COLO829 (cell line): ENCODE measurements at places on chromosomes 7 and 10.

DNA sequence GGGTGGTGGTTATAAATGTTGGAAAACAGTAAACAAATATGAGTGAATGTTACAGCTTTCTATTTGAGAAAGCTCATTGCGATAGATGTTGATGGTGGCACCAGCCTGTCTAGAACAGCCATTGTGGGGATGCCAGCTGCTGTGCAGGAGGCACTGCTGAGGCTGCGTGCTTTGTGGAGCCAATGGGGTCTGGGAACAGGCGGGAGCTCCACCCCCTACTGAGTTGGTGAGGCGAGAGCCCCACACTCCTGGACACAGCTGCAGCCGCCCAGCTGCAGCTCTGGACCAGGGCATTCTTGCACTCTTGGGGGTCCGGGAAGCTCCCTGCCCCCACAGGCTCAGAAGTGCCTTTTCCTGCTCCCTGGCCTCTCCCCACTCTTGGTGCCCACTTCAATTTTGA lies 1147.1 kb upstream of the LRRTM3 start:
- DNase-seq = no peak

DNA sequence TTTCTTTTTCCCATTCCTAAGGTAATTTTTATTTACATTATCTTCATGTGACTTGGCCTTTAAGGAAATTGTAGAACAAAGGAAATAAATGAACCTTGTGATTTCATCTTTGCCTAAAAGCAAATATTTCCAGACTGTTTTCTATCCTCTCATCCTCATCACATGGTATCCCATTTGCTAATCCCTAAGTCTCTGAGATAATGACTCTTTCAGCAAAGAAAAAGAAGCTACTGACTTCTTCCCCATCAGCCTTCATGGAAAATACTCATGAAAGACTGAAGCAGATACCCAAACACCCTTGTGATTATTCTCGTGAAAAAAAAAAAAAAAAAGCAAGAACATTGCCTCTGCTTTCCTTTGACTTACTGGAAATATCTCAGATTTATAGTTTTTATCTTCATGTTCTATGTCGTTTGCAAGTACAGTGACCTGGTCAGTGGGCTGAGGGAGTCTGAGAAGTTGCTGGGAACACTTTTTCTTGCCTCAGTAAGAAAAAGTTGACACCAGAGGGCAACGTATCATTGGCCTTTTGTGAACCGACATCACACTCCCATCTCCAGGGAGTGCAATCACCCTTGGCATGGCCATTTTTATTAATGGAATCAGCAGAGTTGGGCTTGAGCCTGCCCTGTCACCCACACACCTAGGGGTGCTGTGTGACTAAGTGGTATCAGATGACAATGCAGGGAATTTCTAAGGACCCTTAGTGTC lies 246.0 kb upstream of the KMT2E start:
- peak; percentile 88 for DNase-seq

DNA sequence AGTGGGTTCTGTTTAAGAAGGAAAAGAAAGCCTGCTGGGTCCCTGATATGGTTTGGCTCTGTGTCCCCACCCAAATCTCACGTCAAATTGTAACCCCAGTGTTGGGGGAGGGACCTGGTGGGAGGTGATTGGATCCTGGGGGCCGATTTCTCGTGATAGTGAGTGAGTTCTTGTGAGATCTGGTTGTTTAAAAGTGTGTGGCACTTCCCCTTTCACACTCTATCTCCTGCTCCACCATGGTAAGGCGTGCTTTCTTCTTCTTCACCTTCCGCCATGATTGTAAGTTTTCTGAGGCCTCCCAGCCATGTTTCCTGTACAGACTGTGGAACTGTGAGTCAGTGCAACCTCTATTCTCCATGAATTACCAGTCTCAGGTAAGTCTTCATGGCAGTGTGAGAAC lies 42.6 kb downstream of the INPP5A start:
- DNase-seq = no peak

GRCh38 chr7:1694611-1695511 lies 24.8 kb downstream of the ELFN1 start:
- no peak for DNase-seq

- no peak for DNase-seq
Observed at GRCh38 chr10:122363722-122364463, 10.6 kb upstream of the PLEKHA1 start.

DNA sequence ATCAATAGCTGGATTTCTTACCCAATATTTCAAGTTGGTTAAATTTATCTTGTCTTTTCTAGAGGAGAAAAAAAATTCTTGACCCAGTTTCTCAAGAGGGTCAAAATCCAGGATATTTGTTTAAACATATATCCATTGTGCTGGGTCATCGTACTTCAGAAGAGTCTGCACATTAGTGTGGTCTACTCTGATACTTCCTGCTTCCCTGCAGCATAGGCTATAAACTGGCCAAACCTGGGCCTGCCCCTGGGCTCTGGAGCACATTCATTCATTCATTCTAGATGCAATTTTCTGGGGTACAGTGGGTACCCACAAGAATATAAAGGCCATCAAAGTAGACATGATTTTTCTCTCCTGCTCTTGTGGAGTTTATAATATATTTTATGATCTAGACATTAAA lies 142.1 kb upstream of the WNT16 start:
- DNase-seq = no peak

DNA sequence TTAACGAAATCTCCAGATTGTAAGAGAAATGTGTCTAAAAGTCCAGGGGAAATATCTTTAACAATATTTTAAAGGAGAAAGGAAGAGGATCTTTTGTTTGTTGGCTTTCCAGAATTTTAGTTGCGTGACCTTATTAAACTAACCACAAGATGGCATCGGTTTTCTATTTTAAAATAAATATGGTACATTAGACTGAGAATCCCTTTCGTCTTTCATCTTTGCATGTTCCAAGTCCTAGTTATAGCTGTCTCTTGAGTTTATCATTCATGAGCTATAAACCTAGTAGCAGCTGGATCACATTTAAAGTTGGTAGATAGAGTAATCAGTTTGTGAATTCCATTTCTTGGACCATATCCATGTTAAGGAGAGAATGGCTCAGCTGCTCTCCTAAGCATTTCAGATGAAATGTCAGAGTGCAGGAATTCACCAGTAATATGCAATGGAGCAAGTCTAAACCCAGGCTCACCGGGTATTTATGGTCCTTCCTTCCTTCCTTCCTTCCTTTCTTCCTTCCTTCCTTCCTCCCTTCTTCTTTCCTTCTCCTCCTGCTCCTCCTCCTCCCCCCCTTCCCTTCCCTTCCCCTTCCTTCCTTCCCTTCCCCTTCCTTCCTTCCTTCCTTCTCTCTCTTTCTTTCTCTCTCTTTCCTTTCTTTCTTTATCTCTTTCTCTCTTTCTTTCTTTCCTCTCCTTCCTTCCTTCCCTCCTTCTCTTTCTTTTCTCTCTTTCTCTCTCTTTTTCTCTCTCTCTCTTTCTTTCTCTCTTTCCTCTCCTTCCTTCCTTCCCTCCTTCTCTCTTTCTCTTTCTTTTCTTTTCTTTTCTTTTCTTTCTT lies 57.8 kb upstream of the RAB18 start:
- DNase-seq = peak; percentile 40

DNA sequence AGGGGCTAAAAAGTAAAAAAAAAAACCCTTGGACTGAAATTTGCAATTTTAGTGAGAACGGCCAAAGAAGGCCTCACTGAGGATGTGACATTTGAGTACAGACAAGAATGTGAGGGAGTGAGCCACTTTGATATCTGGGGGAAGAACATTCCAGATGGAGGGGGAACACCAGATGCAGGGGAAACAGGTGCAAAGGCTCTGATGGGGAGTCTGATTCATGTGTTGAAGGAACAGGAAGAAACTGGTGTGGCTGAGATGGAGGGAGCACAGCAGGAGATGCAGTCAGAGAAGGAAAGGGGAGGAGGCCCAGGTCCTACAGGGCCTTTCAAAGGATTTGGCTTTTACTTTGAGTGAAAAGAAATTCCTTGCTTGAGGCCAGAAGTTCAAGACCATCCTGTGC lies 615.7 kb upstream of the NRP1 start:
- no peak for DNase-seq

DNA sequence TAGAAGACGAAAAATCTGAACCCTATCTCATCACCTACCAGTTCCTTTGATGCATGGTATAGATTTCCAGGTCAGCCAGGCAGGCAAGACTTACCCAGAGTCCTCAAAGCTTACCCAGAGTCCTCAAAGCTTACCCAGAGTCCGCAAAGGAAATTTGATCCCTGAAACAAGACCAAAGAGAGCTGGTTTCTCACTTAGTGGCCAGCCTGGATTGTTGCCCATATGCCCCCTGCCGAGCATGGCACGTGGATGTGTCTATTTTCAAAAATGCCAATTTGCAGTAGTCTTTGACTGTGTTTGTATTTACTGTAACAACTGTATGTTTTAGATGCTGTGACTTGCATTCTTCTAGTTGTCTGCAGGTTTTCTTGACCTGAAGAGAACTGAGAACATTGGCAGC lies 120.2 kb upstream of the STARD3NL start:
- DNase-seq = no peak

DNA sequence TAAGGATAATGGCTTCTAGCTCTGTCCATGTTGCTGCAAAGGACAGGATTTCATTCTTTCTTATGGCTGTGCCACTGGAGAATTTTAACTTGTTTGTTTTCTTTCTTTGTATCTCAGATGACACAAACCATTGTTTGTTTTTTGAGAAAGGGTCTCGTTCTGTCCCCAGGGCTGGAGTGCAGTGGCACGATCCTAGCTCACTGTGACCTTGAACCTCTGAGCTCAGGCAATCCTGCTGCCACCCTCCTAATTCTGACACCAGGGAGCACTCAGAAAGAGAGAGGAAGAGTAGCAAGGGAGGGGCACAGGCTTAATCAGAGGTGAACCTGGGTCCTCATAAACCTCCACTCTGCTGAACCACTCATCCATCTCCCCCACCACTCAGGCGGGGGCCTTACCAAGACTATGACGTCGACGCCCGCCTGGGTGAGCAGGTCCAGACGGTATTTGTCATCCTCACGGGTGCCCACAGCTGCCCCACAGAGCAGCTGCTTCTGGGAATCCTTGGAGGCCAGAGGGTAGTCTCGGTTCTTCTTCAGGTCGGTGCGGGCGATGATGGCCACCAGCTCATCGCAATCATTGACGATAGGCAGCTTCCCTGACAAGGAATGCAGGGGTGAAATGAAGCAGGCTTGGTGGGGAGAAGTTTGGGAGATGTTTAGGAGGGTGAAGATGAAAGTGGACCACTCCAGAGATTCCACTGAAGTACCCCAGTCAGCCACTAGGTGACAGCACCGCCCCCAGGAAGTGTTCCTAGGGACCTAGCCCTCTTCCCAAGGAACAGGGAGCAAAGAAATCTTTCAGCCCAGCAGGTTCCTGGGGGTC lies 11.6 kb downstream of the IMPDH1 start:
- DNase-seq = peak; percentile 81

DNA sequence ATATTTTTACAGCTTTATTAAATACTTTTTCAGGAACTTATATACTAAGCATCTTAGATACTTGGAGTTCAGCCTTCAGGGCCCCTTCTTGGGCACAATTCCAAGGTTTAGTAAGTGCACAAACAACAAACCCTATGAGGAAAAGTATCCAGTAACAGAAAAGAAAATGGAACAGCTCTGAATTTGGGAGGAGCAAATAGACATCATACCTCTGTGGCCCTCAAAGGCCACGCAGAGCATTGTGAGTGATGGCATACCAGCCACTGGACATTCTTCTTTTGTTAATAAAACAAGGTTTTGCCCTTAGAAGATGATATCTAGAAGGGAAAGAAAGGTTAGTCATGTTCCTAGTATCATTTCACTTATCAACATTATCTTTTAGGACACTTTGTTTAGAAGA lies 46.0 kb downstream of the ST7 start:
- DNase-seq = no peak

- no peak for DNase-seq
Observed at GRCh38 chr7:125119559-125120115, 190.0 kb upstream of the POT1 start.

DNA sequence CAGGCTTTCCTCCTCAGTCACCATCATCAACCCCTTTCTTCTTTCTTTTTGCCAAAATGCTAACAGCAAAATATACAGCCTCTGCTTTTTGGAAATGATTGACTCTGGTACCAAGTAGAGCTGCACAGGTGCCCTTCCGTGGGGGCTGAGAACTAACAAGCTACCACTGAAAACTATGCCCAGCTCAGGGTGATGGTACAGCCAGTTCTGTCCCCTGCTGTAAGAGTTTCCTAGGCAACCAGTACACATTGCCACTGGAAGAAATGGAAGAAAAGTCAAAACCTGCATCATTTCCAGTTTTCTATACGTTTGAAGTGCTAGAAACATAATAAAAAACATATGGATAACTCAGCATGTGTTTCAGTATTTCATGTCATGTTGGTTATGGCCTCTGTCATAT lies 297.5 kb downstream of the PRKG1 start:
- DNase-seq = no peak

DNA sequence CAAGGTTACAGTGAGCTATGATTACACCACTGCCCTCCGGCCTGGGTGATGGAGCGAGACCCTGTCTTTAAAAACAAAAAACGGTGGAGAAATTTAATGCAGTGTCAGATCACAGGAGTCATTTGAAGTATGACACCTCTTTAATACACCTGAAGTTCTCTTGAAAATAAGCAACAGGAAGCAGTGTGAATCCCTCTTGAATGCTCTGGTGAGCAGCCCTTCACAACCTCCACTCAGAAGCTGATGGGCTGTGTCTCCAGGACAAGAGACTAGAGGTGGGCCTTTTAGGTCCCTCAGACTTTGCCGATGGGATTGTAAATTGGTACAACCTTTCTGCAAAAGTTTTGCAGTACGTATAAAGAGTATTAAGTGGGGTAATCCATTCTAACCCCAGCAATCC lies 50.1 kb downstream of the CYP26A1 start:
- DNase-seq = no peak

GRCh38 chr7:108589199-108589598 lies 19.5 kb downstream of the DNAJB9 start:
- no peak for DNase-seq

DNA sequence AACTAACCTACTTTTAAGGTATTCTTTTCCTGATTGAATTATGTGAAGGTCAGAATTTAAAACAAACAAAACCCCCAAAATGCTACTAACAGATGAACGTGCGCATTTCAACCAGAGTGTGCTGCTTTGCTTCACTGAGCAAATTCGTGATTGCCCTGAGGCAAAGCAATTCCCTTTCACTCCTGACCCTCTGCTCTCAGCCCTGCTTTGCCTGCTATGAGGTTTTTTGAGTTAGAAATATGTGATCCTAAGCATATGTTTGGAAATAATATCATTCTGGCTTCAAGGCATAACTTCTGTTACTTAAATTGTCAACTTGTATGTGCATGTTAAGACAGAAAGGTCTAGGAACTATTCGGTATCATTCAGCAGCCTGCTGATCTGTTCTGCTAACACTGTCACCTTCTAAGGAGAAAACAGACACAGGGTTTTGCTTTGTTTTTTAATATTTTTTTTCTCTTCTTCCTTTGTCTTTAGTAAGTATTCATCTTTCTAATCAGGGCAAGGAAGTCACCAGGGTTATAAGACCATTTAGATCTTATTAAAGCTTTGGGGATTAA lies 124.2 kb downstream of the GNAT3 start:
- DNase-seq = no peak

- peak; percentile 53 for DNase-seq
Observed at GRCh38 chr7:142478479-142479220, 220.8 kb upstream of the PRSS58 start.
